Neuronal stem cell (in vitro differentiated cells): ENCODE measurements at places on chromosomes 12 and 14.

DNA sequence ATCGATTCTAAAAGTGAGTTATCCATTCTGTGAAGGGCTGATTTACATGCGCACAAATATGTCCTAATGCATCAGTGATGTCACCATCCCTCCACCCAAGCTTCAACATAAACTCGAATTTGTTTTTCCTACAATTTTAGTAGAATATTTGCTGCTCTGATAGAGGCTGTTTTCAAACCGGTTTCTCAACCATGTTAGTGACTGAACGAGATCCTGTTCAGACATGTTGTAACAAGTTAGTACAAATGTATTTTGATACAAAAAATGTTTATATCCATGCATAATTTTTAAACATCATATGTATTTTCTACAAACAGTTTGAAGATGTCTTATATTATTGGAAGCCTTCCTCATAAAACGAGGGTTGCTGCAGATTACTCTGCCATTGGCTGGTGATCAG is 12.7 kb upstream of the PRB2 start:
- DNase-seq: no peak

DNA sequence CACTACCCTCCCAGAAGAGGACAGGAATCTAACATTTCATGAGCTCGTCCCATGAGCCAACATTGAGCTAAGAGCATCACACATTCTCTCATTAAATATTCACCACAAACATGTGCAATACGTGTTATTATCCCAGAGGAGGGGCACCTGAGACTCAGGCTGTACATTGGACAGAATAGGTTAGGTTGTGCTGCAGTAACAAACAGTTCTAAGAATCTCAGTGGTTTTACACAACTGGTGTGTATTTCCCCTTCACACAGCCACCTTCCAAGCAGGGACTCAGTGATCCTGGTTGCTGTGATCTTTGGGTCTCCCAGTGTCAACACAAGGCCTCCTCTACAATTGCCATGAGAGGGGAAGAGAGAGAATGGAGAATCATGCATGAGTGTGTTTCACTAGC is 15.0 kb upstream of the ACTN1 start:
- no peak for DNase-seq

- DNase-seq: no peak
These were observed 786.3 kb upstream of the NOVA1 start for GRCh38 chr14:27384124-27384523.

DNA sequence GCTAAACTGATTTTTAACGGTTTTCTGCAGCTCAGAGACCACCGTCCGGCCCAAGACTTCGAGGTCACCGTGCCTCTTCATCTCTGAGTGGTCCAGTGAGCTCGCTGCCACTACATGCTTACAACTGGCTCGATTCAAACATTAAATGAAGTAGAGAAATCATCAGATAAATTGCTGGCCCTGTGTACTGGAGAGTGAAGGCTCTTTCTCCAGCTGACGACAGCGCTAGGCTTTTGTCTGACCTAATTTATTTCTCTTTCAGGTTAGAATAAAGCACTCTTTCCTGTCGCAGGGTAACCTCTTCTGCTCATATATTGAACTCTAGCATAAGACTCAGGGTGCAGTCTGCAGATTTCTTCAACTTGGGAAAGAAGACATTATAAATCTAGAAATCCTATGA is 6.4 kb downstream of the BCL11B start:
- DNase-seq: no peak

GRCh38 chr12:33654313-33654712 is 214.7 kb upstream of the SYT10 start:
- DNase-seq: no peak

GRCh38 chr12:124804011-124804621 is 59.5 kb downstream of the SCARB1 start:
- DNase-seq: no peak

DNA sequence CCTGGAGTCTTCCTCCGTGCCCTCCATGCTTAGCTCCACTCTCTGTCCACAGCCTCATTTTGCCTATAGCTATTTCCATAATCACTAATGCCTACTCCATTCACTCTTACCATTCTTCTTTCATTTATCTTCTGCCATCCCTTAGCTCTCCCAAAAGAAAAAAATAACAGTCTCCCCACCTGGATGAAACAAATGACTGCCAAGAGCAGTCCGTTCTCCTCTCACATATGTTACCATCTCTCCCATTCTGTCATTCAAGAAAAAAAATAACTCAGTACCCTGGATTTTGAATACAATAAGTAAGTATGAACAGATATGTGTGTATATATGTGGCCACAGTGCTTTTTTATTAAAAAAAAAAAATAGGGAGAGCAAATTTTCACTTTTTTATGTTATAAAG is 13.2 kb downstream of the DUSP16 start:
- DNase-seq: no peak

DNA sequence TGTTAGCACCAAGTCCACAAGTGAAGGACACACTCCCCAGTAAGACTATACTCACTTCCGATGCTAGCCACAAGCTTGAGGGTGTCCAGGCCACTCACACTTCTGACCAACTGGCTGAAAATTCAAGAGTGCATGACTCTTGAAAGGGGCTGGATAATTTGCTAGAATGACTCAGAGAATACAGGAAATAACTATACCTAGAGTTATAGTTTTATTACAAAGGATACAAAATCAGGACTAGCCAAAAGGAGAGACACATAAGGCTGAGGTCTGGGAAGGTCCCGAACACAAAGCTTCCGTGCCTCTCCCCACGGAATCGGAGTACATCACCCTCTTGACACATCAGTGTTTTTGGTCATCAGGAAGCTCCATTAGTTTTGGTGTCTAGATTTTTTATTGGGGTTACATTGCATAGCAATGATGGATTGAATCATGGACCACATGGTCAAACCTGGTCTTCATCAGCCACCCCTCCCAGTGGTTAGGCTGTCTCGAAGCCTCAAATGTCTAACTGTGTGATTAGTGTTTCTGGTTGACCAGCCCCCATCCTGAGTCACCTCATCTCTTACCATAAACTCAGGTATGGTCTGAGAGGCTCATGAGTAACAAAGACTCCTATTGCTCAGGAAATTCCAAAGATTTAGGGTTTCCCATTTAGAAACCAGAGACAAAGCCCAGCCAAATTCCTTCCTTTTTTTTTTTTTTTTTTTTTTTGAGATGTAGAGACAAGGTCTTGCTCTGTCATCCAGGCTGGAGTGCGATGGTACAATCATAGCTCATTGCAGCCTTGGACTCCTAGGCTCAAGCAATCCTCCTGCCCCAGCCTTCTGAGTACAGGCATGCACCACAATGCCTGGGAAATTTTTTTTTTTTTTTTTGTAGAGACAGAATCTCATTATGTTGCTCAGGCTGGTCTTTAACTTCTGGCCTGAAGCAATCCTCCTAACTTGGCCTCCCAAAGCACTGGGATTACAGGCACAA is 472.0 kb upstream of the TBX3 start:
- no peak for DNase-seq

GRCh38 chr14:89899917-89900663 is 54.4 kb downstream of the EFCAB11 start:
- no peak for DNase-seq

DNA sequence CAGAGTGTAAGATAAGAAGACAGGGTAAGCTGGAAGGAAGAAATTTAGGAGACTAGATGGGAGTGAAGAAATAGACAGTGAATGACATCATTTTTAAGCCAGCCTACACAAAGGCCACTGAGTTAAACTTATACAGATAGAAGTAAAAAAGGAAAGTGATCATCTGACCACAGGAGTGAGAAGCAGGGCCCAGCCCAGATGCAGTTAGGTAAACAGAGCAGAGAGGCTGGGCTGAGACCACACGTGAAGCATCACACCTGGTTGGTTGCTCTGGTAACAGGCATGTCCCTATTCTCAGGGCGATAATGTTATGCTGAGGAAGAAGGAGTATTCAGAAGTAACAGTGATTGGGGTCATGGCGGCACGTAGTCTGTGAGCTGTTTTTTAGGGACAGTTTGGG is 1079.4 kb downstream of the AACS start:
- DNase-seq: no peak

DNA sequence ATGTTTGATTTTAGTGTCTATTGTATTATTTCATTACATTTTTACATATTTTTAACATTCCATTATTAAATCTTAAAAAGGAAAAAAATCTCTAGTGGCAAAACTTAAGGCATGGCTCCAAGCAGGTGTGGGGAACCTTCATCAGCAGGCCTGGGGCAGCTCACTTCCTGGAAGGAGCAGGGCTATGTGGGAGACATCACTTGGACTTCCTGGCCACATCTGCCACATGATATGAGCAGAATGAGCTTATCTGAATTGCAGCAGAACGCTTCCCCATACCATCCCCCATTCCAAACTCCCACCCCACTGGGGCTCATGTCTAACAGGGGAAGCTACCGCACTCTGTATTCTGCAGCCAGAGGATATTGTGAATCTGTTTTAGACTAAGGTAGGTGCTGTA is 35.0 kb upstream of the KCNA1 start:
- no peak for DNase-seq

GRCh38 chr12:131276501-131277185 is 322.9 kb downstream of the ADGRD1 start:
- no peak for DNase-seq

- DNase-seq: no peak
These were observed 114.2 kb downstream of the BRMS1L start for GRCh38 chr14:35940291-35940690.

- no peak for DNase-seq
These were observed 122.5 kb upstream of the MAX start for GRCh38 chr14:65224799-65225198.

- no peak for DNase-seq
These were observed 6.2 kb downstream of the KHNYN start for GRCh38 chr14:24435998-24436354.

DNA sequence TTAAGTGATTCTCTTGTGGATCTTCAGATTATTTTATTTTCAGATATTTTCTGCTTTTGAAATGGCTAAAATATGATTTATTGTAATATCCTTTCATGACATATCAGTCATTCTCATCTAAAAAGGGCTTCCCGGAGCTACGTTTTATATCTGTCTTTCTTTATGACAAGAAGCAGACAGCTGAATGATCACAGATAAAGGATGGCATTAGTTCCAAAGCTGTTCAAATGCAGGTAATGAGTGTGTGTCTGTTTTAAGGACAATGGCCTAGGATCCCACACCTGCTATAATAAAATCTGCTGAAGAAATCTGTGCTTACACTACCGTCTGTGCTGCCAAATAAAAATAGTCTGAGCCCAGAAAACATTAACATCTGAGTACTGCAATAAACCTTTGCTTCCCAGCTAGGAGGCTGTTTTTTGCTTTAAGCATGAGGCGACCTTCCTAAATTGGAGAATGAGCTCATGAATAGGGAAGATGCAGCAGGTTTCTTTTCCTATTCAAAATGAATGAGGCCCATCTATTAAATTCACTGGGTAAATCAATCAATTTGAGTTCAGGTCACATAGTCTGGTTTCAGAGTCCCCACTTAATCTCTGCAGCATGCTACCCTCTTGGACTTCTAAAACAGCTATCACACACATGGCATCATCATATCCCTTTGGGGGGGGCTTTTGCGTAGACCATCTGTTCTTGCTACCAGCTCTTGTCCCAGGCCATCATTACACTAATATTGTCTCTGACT is 498.5 kb downstream of the NELL2 start:
- DNase-seq: no peak

DNA sequence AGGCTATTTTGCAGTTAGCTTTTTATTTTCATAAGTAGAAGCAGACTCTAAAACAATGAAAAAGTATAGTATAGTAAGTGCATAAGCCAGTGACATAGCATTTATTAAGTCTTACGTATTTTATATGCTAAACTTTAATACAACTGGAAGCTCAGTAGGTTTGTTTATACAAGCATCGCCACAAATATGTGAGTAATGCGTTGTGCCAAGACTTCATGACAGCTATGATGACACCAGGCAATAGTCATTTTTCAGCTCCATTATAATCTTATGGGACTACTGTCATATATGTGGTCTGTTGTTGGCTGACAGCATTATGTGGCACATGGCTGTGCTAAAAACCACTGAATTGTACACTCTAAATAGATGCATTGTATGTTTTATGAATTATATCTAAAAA is 40.3 kb downstream of the SLC38A2 start:
- DNase-seq: no peak

DNA sequence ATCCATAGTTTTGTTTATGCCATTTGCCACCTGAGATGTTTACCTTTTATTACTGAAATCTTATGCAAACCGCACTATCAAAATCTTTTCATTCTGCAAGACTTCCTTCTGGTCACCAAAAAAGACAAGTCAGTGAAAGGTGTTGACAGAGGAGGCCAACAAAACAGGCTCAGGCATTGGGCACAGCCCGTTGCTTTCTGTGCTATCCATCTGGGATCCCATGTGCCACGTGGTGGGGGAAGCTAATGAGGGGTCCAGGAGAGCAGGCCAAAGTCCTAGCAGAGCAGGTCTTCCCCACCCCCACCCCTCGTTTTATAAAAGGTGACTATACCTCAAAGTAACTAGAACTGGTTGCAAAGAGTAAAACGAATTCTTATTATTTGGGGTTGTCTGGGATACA is 1.2 kb downstream of the ALDH1L2 start:
- DNase-seq: no peak

- no peak for DNase-seq
These were observed 152.3 kb downstream of the RAD51B start for GRCh38 chr14:67971627-67972625.

- no peak for DNase-seq
These were observed 107.1 kb downstream of the LGMN start for GRCh38 chr14:92641306-92641705.

GRCh38 chr12:31759632-31760459 is 31.0 kb upstream of the AMN1 start:
- no peak for DNase-seq

DNA sequence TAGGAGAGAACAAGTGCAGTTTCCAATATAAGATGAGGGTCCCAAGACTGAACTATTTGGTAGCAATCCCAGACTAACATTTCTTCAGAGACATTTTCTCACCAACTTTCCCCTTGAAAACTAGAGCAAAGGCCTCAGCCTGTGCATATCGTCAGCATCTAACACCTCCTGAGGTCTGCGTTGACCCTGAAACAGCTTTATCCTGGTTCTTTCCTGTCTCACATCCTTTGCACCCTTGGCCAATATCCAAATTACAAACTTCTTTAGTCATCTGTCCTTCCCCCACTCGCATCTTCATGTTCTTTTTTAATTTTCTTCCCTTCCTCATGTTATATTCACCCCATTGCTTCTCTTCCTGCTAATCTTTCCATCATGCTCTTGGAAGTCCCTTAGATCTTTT is 83.0 kb downstream of the FAR2 start:
- DNase-seq: no peak

DNA sequence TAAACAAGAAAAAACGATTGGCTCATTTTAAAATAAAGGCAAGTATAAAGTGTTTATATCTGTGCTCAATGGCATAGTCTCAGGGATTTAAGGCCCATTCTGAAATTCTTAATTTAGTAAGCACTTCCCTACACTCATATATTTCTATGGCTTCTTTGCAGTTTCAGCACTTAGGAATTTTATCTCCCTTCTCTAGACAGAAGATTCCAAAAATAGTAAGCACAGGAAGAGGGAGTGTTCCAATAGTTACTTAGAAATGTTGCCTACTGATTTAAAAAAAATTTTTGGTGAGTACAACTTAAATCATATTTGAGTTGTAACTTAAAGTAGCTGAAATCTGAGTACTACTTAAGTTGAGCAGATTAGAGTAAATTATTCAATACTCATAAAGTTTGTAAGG is 19.8 kb downstream of the INSM2 start:
- DNase-seq: no peak
